Fibroblast of skin of right quadriceps (primary cell): ENCODE measurements at places on chromosomes 3 and 15.
A peak's percentile ranks its signal among the peaks of the same experiment; 100 is the strongest.

GRCh38 chr15:35834866-35835265 is 288.9 kb upstream of the DPH6 start:
- DNase-seq = no peak

DNA sequence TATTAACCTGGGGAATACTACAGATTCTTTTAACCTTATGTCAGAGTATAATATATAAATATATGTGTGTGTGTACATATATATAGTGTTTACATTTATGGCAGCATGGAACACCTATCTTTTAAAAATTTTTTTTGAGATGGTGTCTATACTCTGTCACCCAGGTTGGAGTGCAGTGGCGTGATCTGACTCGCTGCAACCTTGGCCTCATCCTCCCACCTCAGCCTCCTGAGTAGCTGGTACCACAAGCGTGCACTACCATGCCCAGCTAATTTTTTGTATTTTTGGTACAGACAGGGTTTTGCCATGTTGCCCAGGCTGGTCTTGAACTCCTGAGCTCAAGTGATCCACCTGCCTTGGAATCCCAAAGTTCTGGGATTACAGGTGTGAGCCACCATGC is 18.5 kb upstream of the ERICH6 start:
- no peak for DNase-seq

DNA sequence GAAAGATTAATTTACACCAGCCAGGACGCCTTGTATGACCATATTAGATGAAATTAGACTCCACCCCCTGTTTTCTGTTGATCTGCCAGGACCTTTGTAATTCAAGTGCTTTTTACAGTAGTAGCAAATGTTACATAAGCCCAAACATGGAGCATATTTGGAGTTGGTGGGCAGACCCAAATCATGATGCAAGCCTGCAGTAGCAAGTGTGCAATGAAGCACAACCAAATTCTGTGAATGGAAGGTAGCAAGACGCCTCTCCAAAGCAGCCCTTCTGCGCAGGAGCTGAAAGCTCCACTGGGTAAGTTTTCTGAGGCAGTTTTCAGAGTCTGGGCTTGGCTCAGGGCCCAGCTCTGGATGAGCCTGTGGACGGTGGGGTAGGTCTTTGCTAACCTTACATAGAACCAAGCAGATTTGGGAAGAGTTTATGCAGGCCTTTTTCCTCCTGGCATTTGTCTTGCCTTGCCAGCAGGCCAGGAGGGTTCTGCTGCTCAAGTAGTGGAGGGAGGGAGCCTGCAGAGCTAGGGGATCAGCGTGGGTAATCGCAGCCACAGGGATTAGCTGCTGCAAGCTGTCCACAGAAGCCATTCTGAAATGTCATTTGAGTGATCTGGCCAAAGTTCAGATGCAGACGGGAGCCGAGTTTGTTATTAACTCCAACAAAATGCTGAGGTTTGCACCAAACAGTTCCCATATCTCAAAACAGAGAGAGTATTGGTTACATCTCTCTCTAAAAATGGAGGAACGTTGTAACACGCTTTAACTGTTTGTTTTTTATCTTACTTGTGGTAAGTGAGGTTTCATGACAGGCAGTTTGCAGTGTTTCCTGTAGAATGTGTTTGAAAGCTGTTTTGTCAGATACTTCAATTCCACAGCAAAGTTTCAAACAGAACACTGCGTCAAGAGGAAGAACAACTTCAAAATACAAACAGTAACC is 55.4 kb downstream of the PSMD6 start:
- DNase-seq = peak; percentile 54

- peak; percentile 88 for DNase-seq
These were observed 4.9 kb downstream of the CADPS start for GRCh38 chr3:62870321-62870720.

DNA sequence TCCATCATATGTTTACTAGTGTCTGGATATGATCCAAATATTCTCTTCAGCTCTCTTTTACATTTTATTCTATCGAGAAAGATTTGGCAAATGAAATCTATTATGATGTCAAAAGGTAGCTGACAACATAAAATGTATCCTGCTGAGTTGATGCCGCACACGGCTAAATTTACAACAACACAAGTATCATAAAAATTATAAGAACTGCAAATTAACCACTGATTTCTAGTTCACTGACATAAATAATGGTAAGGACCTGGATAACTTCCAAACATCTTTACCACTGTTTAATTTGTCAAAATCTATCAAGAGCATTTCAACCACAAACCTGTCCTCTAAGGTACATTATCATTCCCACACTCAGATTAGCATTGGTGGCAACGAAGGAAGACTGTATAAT is 244.5 kb downstream of the FOXP1 start:
- DNase-seq = peak; percentile 22

DNA sequence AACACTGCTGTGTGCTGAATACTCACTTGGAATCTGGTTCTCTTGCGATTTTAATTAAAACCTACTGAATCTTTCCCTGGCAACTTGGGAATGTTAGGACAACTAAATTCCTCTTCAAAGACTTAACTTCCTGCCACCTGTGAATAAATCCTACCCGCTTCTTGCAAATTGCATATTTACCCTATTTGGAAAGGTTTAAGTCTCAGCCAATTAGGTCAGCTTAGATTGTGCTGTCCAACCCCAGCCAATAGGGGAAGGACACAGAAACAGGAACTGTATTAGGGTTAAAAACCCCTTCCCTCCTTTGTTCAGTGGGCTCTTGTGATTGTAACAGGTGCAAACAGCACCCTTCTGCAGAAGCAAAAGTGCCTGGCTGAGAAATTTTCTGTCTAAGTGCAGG is 38.6 kb upstream of the FSTL1 start:
- DNase-seq = peak; percentile 29

DNA sequence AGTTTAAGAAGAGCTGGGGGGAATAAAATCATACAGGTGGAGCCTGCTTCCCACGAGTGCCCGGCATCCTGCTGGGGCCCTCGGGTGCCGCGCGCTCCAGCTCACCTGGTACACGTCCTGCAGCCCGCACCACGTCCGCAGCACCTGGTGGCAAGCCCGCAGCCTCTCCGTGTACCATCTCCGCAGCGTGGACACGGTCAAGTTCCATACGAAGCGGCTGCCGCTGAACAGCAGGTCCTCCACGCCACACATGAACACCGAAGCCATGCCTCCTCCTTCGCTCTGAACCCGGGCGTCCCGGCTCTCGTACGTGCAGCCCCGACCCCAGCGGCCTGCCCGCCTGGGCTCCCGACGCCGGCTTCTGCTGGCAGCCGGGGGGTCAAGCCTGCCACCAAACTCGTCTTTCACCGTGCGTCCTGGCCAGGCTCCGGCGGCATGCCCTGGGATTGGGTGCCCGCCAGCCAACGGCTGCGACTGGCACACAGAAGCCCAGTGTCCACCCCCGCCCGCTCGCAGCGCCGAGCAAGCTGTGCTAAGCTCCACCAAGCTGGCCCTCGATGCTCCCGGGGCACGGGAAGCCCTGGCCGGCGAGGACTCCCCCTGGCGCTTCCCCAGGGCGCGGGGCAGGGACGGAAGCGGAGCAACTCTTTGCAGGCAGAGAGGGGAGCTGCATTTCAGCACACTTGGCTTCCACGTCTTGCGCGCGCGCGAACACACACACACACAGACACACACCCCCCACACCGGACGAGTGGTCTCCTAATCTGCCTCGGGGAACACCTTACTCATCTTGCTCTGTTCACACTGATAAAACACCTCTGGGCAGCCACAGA is at the start of gene FRMD4B:
FRMD4B (minus strand) TSS at position 366 of the 833 bp plus-strand sequence; CDS start at position 267, 99 bp downstream.
- DNase-seq = peak; percentile 24

- no peak for DNase-seq
These were observed 7.2 kb upstream of the IVD start for GRCh38 chr15:40398413-40398873.

GRCh38 chr3:58237238-58237940 is at the start of gene ABHD6:
TSS of gene ABHD6 (plus strand) at chr3:58237792. CDS start at chr3:58256587, 18,795 bp downstream.
- DNase-seq = peak; percentile 72
